ENCODE measurements at places on chromosomes 1 and 21. TPM values are rescaled to one million over a fixed set of nuclear protein-coding genes. Genes with fewer than 3 reads are reported as not detected.

DNA sequence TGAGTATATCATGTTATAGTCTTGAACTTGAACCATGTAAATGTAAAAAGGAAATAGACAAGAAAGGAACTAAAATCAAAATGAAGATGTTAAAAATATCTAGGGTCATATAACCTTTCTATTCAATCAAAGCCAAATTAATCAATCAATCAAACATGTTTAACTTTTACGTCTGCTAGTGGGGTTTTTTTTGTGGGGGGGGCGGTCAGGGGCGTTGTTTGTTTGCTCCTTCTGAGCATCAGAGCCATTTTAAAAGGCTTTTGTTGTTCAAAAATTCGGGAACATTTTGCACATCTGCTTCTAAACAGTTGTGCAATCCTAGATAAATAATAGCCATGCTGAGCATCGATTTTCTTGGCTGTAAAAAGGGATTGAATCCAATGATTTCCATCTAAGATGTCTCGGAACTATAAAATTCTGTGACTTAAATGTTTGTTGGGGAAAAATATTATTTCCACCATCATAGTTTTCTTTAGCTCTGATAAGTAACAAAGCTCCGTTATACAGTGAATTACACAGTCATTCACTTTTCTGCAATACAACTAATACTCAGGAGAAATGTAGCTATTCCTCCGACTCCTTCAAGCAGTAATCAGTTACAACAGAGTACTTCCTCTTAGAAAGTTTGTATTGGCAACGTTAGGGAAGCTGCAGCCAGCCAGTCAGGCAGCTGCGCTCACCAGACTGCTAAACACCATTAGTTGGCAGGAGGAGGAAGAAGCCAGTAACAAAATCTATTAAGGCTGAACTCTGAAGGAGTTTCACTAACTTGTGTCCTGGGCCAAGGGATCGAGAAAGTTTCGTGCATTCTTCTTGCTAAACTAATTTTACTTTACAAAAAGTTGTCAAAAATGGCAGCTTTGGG is 2.2 kb downstream of the SPATA6 start:
- DNase-seq, result no peak

GPR161 gene
- 10.8 TPM for total RNA-seq

DNA sequence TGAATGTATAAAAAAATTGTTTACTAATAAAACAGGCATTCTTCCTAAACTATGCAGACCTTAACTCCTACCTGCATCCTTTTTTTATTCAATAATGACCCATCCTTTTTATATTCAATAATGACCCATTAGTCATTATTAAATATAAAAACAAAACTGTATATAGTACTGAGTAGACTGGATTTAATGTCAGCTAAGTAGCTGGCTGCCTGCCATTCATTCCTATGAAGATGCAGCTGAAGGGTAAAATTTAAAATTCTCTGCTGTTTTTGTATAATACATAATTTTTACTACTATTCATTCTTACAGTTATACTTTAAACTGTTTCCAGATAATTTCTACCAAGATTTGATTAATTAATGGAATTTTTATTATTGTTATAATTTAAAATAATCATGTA is 79.3 kb downstream of the DENND1B start:
- DNase-seq, result no peak

GRCh38 chr1:100469578-100469977 is 68.4 kb upstream of the GPR88 start:
- DNase-seq, result no peak

- no peak for DNase-seq
These were observed 142.3 kb downstream of the VPS13D start for GRCh38 chr1:12372180-12372579.

- no peak for DNase-seq
These were observed 704.5 kb upstream of the ADGRL4 start for GRCh38 chr1:79711001-79711431.

TBX15 gene
- total RNA-seq, result 1.2 TPM

GRCh38 chr1:27144049-27144748 is 10.7 kb downstream of the SLC9A1 start:
- peak; percentile 52 for DNase-seq

GRCh38 chr1:83515578-83516154 is 483.3 kb downstream of the TTLL7 start:
- no peak for DNase-seq

DNA sequence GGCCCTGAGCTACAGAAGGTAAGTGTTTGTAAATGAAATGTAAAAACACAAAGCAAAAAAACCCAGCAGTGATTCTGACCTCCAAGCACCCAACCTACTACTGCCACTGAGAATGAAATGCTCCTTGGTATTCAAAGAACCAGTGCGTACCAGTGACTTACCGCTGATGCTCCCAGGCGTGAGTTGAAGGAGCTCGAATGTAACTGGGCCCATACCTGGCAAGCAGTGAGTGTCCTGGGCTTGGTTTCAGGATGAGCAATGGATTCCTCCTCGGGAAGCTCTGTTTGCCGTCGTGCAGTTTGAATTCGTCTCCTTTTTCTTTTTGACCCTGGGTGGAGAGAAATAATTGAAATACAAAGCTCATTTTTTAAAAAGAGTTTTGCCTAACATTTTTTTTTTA is 121.9 kb downstream of the ATG4C start:
- no peak for DNase-seq

F13B gene
- not detected for total RNA-seq

DAB1 gene
- total RNA-seq, result not detected

CD1E gene
- not detected for total RNA-seq

OR10Z1 gene
- total RNA-seq, result not detected

TDRD10 gene
- total RNA-seq, result 19.4 TPM

DNA sequence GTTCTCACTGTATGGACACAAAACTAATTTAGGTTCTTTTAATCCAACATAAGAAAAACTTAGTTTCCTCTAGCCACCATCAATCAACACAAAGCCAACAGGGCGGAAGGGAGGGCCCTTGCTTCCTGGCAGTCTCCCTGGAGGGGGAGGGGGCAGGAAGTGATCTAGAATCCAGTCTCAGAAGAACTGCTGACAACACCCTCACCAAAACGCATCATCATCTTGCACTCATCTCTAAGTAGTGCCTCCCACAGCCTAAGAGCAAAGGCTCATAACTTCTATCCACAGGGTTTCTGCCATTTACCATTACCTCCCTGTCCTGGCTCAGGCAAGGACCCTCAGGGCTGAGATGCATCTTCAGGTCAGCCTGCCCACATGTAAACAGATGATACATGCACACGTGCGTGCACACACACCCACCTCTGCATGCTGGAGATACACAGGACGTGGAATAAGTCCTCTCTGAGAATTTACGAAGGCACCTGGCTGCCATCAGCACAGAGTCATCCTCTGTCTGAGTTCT is 20.5 kb downstream of the HIVEP3 start:
- peak; percentile 54 for DNase-seq

- DNase-seq, result no peak
These were observed 44.0 kb downstream of the IGSF21 start for GRCh38 chr1:18151436-18152122.

DNA sequence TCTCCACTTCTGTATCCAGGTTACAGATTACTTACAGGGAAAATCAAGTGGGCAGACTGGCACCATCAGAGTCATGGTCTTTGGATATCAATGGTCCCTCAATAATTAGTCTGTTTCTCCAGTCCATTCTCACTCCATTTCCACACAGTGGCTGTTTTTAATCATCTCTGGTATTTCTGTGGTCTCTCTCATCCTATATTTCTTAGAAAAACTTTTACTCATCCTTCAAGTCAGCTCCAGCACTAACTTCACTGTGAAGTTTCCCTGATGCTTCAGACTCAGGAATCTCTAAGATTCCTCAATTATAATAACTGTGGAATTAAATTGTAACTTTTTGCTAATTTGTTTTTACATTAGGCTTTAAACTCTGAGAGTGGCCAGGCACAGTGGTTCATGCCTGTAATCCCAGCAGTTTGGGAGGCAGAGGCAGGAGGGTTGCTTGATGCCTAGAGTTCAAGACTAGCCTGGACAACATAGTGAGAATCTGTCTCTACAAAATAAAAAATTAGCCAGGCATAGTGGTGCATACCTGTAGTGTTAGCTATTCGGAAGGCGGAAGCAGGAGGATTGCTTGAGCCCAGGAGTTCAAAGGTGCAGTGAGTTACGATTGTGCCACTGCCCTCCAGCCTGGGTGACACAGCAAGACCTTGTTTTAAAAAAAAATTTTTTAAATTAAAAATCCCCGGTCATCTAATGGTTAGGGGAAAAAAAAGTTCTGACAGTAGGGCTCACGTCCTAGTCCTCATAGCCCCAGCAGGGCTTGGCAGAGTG is 10.6 kb downstream of the CD160 start:
- DNase-seq, result no peak

FNDC10 gene
- 12.0 TPM for total RNA-seq

CAPN9 gene
- total RNA-seq, result 26.2 TPM

DNA sequence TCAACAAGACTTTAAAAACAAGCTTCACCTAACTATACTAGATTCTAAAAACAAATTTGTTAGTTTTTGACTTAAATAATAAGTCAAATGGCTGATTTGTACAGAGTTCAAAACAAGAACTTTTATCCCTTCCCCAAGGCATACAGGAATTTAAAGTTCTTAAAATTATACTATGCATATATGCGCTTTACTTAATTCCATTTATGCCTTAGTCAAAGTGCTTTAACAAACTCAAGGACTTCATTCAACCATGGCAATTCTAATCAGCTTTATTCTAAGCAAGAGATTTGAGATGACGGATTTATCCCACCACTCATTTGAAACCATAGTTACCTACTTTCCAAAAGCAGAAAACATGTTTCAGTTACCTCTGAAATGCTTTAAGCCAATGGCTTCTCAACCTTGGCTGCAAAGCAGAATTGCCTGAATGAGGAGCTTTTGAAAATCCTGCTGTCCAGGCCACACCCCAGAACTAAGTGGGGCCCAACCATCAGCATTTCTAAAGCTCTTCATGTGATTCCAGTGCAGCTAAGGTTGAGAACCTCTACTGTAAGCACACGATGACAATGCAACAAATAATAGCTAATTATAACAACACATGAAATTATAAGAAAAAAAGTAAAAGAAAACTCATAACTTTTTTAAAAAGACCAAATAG is 44.6 kb downstream of the TTLL7 start:
- DNase-seq, result no peak

DNA sequence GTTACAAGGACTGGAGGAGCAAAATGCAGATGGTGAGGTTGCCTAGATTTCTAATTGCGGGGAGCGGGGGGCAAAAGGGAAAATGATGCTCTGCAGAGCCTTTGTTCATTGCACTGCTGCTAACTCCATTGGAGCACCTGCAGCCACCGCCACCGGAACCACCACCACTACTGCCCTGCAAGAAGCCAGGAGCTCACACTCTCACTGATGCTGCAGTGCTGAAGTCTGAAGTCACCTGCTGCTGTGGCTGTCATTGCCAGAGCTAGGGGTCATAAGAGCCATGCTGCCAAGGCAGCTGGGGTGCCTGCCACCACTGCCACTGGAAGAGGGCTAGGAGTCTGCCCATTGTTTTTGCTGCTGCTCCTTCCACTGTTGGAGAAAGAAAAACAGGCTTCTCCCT is 7.3 kb upstream of the HPCAL4 start:
- DNase-seq, result no peak

DNA sequence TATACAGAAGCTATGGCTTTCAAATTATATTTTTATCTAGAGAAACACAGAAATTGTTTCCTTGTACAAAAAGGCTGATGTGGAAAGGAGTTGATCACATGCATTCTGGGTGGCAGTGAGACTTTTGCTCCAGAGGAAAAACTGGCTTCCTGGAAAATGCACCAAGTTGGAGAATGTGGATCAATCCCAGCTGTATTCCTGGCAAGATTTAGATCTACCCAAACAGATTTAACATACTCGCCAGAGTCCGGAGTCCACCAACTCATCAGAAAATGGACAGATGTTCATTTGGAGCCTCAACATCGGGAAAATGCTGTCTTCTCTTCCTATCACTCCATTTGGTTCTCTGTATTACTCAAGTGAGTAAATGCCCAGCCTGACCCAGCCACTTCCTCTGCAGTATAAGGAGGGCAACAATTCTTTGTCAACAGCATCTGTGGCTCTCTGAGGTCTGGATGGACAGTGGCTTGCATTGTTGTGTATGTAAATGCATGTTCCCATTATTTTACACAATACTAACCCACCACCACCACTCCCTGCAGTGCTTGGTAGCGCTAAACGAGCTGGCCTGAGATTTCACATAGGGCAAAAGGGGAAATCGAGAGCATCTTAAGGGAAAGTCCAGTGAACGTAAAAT is 226.2 kb upstream of the IRF2BP2 start:
- DNase-seq, result peak; percentile 59

S1PR1 gene
- 62.5 TPM for total RNA-seq

GRCh38 chr1:37274486-37274885 is 199.9 kb upstream of the ZC3H12A start:
- no peak for DNase-seq

- no peak for DNase-seq
These were observed 131.5 kb downstream of the CNIH3 start for GRCh38 chr1:224747578-224747977.

CR1L gene
- 1.0 TPM for total RNA-seq

SPRR4 gene
- not detected for total RNA-seq

DNA sequence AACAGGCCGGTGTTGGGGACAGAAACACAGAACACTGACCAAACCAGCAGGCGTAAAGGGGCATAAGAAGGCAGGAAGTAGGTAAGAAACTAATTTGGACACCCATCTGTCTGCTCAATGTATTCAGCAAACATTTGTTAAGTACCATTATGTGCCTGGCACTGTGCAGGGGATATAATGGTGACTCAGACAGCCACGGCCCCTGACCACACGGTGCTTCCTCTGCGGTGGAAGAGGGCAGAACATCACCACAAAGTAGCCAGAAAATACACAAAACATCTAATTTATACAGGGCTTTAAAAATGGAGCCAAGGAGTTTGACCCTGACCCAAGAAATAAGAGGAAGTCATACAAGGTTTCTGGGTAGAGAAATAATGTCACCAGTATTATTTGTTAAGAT is 12.9 kb downstream of the DNAJC11 start:
- no peak for DNase-seq

GRCh38 chr1:11281518-11282331 is 8.7 kb downstream of the UBIAD1 start:
- DNase-seq, result peak; percentile 62

FCGR2B gene
- 5.4 TPM for total RNA-seq

DNA sequence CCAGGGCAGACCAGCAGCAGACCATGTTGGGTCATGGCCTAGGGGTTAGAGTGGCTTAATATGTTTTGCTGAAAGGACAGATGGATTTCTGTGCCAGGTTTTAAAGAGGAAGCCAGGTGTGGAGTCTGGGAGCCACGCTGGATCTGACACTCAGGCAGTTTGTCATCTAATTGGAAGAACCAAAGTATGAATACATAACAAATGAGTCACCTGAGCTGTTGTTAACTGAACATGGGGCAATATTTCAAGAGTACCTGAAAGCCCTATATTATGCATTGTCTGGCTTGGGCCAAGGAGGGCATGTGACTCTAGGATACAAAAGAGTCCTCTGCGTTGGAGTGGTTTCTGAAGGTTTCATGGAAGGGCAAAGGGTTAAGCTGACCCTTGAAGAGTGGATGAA is 70.6 kb downstream of the LMO4 start:
- no peak for DNase-seq

RLF gene
- 14.3 TPM for total RNA-seq

CASQ1 gene
- not detected for total RNA-seq
